Right lung (tissue), 10 donors: ENCODE measurements at places on chromosomes 16 and 17. TPM values are rescaled to one million over a fixed set of nuclear protein-coding genes. Genes with fewer than 3 reads are reported as not detected.

The STAC2 gene
- polyA plus RNA-seq = 0.28 TPM

The CLEC10A gene
- 4.3 TPM for polyA plus RNA-seq

The SSTR5 gene
- not detected for polyA plus RNA-seq

The RBFOX1 gene
- 0.49 TPM for polyA plus RNA-seq

The SRL gene
- polyA plus RNA-seq = 6.6 TPM

The CDT1 gene
- 17.3 TPM for polyA plus RNA-seq

The ATAD5 gene
- 10.3 TPM for polyA plus RNA-seq

The SUPT4H1 gene
- 142 TPM for polyA plus RNA-seq

The PLD6 gene
- polyA plus RNA-seq = 3.5 TPM

The ZDHHC1 gene
- polyA plus RNA-seq = 21.1 TPM

The CD7 gene
- polyA plus RNA-seq = 0.95 TPM

The UBE2Z gene
- 113 TPM for polyA plus RNA-seq

The TMEM220 gene
- 10.5 TPM for polyA plus RNA-seq

The PDIA2 gene
- 0.49 TPM for polyA plus RNA-seq

The MYO1D gene
- 26.5 TPM for polyA plus RNA-seq

The SECTM1 gene
- 3.0 TPM for polyA plus RNA-seq

The HOXB3 gene
- polyA plus RNA-seq = 91.9 TPM

The CAPNS2 gene
- polyA plus RNA-seq = not detected

The ATP5PD gene
- polyA plus RNA-seq = 245 TPM

The CDK5R1 gene
- polyA plus RNA-seq = 3.0 TPM

The INO80E gene
- 53.4 TPM for polyA plus RNA-seq

The RNF43 gene
- 47.3 TPM for polyA plus RNA-seq

The CAMTA2 gene
- polyA plus RNA-seq = 40.9 TPM

The ARSG gene
- 4.1 TPM for polyA plus RNA-seq

The RGS9 gene
- 11.0 TPM for polyA plus RNA-seq

The TMEM100 gene
- 29.2 TPM for polyA plus RNA-seq

The PNMT gene
- 2.5 TPM for polyA plus RNA-seq

The MLST8 gene
- 33.9 TPM for polyA plus RNA-seq

The PRSS36 gene
- 3.1 TPM for polyA plus RNA-seq

The SYT17 gene
- polyA plus RNA-seq = 13.0 TPM

The NFATC3 gene
- polyA plus RNA-seq = 42.9 TPM

The MAP2K6 gene
- polyA plus RNA-seq = 25.0 TPM

The DHRS7C gene
- polyA plus RNA-seq = not detected

The HASPIN gene
- polyA plus RNA-seq = 2.7 TPM

The GNG13 gene
- not detected for polyA plus RNA-seq

The HAP1 gene
- polyA plus RNA-seq = 0.60 TPM

The ZNF174 gene
- polyA plus RNA-seq = 11.2 TPM

The C17orf58 gene
- polyA plus RNA-seq = 15.6 TPM

The CA5A gene
- polyA plus RNA-seq = 0.10 TPM

The KRT40 gene
- polyA plus RNA-seq = 0.70 TPM

The CCL2 gene
- 70.8 TPM for polyA plus RNA-seq

The ZNF597 gene
- polyA plus RNA-seq = 3.6 TPM

The MFAP4 gene
- polyA plus RNA-seq = 449 TPM

The HSPB9 gene
- 0.60 TPM for polyA plus RNA-seq

The NGFR gene
- polyA plus RNA-seq = 8.1 TPM

The CNEP1R1 gene
- polyA plus RNA-seq = 33.8 TPM

The CFAP97D1 gene
- polyA plus RNA-seq = 0.03 TPM

The MMP25 gene
- polyA plus RNA-seq = 2.1 TPM

The TELO2 gene
- 35.5 TPM for polyA plus RNA-seq
